Uterus (tissue), 4 donors: ENCODE measurements at places on chromosomes 2 and 18. TPM values are rescaled to one million over a fixed set of nuclear protein-coding genes. Genes with fewer than 3 reads are reported as not detected.

DNA sequence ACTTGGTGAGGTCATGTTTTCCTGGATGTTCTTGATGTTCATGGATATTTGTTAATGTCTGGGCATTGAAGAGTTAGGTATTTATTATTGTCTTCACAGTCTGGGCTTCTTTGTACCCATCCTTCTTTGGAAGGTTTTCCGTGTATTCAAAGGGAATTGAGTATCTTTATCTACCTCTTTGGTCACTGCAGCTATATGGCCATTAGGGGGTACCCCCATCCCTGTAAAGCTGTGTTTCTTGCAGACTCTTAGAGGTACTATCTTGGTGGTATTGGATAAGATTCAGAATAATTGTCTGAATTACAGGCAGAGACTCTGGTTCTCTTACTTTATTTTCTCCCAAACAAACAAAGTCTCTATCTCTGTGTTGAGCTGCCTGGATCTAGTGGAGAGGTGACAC is 401.6 kb upstream of the FSIP2 start:
- H3K4me3 ChIP-seq, result no peak overlapping the region
- no peaks in the 10 kb centered on the region for H3K4me1 ChIP-seq
- H3K36me3 ChIP-seq, result no peaks in the 10 kb centered on the region
- H3K27me3 ChIP-seq, result no peaks in the 10 kb centered on the region
- no peak for DNase-seq

UGT1A4 gene
- total RNA-seq, result not detected

DNA sequence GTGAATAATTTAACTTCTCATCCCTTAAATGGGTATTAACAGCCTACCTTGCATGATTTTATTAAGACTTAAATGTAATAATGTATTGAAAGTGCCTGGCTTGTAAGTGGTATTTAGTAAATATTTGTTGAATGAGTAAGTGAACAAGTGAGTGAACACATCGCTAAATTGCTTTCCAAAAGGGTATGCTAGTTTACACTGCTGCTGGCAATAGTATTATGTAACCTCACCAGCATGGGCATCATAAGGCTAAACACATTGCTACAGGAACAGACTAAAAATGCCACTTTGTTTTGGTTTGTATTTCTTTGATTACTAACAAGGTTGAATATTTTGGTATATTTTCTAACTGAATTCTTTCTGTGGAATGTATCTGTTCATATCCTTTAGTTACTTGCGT is 9.8 kb downstream of the WDR43 start:
- H3K27ac ChIP-seq, result no peak overlapping the region
- no peak overlapping the region for H3K4me3 ChIP-seq
- no peak for DNase-seq
- H3K4me1 ChIP-seq, result no peaks in the 10 kb centered on the region
- no peaks in the 10 kb centered on the region for H3K27me3 ChIP-seq
- H3K36me3 ChIP-seq, result no peaks in the 10 kb centered on the region

POTEJ gene
- not detected for total RNA-seq

GRCh38 chr2:219327719-219328118 is 4.8 kb downstream of the RESP18 start:
- no peak for DNase-seq
- no peak overlapping the region for H3K4me3 ChIP-seq
- no peak overlapping the region for H3K27ac ChIP-seq
- H3K36me3 ChIP-seq, result no peaks in the 10 kb centered on the region
